Iris pigment epithelial cell (primary cell): ENCODE measurements at places on chromosomes 12 and 14.

GRCh38 chr12:99393763-99394162 lies 253.8 kb upstream of the GARIN6 start:
- no peak for DNase-seq

GRCh38 chr12:123816896-123817537 lies 54.9 kb downstream of the DNAH10 start:
- DNase-seq: no peak

DNA sequence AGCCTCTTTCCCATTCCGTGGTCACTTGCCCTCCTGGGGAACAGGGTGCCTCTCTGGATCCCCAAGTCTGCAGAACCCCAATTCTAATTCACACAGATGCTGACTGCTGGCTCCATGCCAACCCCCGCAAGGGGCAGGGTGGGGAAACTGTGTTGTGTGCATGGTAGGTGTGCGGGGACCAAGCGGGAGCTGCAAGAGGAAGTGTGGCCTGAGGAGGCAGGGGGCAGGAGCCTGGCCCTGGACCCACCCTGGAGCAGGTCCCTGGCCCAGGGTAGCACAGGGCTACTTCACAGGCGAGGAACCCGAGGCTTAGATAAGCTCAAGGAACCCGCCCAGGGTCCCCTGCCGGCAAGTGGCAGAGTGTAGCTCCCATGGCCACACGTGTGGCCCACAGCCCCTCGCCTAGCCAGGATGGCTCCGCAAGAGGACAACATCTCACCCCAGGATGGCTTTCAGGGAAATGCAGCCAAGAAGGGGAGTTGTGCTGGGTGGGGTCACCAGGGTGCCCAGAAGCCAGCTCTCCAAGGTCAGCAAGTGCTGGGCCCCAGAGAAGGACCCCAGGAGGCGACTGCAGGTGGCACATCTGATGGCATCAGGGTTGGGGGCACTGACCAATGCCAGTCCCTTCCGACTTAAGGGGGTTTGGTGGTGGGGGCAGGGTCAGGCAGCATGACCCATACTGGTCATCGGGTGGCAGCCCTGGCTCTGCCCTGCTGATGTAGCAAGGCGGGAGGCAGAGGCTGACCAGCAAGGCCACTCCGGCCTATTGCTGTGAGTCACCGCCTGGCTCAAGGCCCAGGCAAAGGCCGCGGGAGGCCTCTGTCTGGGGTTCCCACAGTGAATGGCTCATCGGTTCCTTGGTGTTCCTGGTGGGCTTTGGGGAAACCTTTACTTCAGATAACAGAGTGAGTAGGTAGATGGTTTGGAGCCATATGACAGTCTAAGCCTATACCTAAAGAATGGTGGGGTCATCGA lies 37.3 kb upstream of the EML1 start:
- peak; percentile 95 for DNase-seq

DNA sequence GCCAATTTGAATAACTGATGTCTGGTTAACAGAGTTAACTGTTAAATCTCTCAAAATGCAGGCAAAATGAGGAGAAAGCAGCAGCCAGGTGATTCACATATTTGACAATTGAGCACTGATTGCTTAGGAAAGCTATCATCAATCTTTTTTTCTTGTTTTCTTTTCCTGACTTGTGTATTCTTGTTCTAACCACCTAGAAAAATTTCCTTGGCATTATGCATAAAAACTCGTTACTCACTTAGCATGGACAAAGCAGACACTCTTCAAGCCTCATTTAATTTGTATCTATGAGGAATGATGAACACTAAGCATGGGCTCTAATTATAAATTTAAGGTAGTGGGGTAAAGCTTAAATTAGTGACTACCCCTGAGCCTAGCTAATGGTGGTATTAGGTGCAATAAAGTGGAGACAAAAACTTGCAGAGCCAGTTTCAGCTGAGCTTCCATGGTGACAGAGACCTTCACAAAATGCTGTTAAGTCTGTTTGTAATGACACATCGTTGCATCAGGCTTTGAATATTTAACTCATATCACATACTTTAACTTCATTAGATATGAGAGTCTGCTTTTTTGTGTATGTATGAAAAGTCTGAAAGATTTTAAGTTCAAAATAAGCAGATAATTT lies 52.0 kb downstream of the RASSF9 start:
- no peak for DNase-seq

GRCh38 chr12:89824822-89825221 lies 116.2 kb upstream of the ATP2B1 start:
- DNase-seq: no peak

GRCh38 chr12:47903151-47903611 lies 1.6 kb downstream of the VDR start:
- DNase-seq: peak; percentile 58

DNA sequence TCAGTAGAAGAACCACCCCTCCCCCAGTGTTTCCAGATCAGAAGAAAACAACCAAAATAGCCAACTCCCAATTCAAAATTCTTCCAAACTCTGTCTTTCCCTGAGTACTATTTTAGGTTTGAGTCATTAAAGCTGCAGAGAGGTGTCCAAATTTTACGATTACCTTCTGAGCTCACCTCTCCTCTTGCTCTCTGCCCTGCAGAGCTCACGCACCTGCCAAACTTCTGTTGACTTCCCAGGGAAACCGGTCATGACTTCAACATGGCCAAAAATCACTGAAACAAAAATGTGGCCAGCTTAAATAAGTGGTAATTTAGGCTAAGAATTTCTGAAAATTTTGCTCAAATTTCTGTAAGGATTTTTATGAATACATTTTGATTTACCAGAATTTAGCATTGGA lies 70.9 kb upstream of the OTX2 start:
- no peak for DNase-seq

DNA sequence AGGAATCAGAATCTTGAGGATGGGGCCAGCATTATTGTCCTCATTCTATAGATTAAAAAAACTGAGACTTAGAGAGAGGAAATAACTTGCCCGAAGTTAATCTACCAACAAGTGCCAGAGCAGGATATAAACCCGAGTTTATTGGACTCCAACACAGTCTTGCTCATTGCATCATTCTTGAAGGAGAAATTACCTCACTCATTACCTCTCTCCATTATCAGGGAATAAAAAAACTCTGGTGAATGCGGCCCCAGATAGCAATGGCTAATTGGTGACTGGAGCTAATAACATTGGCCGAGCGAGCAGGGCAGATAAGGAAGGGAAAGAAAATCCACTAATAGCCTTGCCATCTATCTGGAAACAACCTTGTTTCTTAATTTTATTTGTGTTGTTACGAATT lies 24.7 kb upstream of the TMED10 start:
- DNase-seq: no peak

DNA sequence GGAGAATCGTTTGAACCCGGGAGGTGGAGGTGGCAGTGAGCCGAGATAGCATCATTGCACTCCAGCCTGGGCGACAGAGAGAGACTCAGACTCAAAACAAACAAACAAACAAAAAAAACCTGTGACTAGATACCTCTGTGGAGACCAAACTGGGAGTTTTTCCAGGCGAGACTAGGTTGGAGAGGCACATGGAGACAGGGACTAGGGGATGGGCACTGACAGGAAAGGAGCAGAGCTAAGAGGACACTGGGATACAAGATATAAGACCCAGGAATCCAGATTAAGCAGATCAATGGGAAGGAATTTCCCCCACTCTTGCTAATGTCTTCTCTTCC lies 4.7 kb upstream of the ITGA5 start:
- no peak for DNase-seq

- no peak for DNase-seq
Measured at GRCh38 chr12:8493084-8493483, 20.2 kb upstream of the CLEC4D start.

GRCh38 chr12:10154145-10154496 lies 17.8 kb downstream of the OLR1 start:
- DNase-seq: no peak

- peak; percentile 40 for DNase-seq
Measured at GRCh38 chr12:110286623-110287022, 5.6 kb downstream of the ATP2A2 start.

DNA sequence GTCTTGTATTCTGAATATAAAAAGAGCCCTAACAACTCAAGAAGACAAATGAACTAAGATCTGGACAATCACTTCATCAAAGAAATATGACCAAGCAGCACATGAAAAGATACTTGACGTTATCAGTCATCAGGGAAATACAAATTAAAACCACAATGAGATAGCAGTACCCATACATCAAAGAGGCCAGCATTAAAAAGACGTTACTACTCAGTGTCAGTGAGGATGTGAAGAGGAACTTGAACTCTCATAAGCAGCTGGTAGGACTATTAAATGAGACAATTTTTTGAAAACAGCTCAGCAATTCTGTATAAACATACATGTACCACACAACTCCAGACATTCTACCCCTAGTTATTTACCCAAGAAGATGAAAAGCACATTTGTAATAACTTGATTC lies 55.9 kb downstream of the FERMT2 start:
- peak; percentile 80 for DNase-seq

- no peak for DNase-seq
Measured at GRCh38 chr12:21647179-21647578, 10.5 kb downstream of the LDHB start.

DNA sequence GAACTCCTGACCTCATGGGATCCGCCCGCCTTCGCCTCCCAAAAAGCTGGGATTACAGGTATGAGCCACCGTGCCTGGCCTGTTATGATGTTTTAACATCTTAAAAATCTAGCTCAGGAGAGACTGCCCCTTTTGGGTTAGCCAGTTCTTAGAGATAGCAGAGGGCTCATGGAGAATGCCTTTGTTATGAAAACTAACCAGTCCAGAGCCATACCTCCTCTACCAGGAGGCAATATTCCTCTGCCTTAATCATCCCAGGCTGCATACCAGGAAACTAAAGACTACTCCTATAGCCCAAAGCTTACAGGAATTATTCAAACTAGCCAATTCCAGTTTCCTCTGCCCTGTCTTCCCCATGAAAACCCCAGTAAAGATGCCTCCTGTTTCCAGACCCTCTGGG lies 96.0 kb upstream of the MDM1 start:
- no peak for DNase-seq

DNA sequence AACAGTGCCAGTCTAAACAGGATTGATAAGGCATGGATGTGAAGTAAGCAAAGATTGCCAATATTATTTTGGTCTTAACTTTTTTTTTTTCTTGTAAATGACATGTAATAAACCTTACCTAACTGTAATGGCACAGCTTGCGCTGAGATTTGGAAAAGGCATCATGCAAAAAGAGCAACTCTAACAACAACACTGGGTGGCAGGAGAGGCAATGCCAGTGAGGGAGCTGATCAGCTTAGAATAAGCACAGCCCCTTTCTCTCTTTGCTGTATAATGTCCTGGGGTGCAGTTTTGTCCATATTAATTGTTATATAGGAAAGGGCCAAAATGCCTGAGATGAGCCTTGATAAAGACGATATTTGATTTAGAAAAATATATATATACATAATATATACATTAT lies 1589.7 kb upstream of the FLRT2 start:
- no peak for DNase-seq

DNA sequence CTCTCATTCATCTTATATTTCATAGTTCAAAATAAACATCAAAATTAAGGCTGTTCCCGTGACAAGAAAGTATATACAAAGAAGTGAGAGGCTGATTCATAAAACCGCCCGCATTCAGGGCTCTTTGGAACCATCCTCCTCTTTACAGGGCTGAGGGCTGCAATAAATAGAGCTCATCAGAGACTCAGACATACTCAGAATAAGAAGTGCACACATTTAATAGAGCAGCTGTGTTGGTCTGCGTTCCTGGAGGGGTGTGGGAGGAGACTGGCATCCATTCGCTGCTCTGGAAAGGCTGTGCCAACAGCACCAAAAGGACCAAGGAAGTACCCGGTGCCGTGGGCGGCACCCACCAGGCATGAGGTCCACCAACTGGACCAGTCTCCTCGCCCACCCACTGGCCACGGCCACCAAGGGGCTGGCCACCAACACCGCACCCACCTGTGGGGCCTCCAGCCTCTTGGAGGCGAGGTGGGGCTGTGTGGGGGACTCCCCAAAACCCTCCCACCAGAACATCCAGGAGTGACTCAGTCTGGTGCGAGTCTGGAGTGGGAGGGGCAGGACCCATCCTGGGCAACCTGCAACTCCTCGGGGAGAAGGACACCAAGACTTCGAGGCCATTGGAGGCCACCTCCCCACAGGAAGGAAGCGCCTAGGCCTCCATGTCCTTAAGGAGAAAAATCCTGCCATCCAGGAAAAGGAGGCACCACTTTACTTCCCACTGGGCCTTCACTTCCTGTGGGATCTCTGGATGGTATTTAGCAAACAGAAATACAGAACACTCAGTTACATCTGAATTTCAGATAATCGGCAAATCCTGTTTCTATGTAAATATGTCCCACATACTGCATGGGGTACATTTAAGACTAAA lies 32.7 kb downstream of the VCPKMT start:
- no peak for DNase-seq

DNA sequence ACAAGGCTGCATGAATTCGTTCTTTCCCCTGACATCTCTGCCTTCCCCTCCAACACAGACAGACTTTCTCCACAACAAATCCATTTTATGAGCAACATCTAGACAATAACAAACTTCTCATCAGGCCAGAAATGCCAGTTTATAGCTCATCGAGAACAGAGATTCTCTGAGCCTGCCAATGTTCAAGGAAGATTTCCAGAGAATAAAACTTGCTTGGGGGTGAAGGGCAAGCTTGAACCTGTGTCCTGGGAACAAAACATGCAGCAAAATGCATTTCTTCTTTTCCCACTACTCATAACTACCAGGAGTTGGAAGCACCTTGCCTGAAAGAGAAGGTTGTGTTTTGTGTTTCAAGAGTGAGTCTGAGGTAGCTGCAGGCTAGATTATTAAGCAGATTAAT lies 6.8 kb downstream of the MAP1LC3B2 start:
- DNase-seq: no peak

DNA sequence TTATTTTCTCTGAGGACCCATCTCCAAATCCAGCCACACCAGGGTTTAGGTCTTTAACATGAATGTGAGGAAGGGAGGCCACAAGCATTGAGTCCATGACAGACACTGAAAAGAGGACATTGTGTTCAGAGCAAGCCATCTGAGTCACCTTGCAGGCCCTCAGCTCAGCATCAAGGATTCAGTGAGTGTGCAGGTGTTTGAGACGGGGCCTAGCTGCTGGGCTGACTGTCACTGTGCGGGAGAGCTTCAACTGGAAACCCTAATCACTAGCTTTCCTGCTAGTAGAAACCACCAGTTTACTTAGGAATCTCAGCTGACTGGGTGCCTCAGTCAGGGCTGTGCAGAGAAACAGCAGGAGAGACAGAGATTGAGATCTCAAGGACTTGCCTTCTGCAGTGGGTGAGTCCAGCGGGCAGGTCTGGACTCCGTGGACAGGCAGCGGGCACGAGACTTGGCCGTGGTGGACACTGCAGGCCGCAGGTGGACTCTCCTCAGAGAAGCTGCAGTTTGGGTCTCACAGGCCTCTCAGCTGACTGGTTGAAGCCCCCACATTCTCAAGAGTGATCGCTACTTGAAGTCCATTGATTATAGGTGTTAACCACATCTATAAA lies 86.1 kb upstream of the DYNC1H1 start:
- peak; percentile 4 for DNase-seq

DNA sequence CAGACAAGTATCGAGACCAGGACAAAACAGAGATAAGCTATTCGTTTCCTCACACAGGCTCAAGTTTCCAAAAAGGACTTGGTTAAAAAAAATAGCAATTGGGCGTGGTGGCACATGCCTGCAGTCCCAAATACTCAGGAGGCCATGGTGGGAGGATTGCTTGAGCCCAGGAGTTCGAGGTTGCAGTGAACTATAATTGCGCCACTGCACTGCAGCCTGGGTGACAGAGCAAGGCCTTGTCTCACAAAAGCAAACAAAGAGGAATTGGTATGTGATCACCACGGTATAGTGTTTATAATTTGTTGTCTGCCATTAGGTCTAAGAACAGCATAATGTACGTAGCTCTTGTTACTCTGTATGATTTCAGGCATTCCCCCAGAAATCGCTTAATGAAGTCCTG lies 175.3 kb downstream of the DERA start:
- no peak for DNase-seq

- DNase-seq: no peak
Measured at GRCh38 chr14:74429221-74429691, 3.2 kb upstream of the SYNDIG1L start.
